ENCODE measurements at places on chromosomes 6 and 20. TPM values are rescaled to one million over a fixed set of nuclear protein-coding genes. Genes with fewer than 3 reads are reported as not detected.

DNA sequence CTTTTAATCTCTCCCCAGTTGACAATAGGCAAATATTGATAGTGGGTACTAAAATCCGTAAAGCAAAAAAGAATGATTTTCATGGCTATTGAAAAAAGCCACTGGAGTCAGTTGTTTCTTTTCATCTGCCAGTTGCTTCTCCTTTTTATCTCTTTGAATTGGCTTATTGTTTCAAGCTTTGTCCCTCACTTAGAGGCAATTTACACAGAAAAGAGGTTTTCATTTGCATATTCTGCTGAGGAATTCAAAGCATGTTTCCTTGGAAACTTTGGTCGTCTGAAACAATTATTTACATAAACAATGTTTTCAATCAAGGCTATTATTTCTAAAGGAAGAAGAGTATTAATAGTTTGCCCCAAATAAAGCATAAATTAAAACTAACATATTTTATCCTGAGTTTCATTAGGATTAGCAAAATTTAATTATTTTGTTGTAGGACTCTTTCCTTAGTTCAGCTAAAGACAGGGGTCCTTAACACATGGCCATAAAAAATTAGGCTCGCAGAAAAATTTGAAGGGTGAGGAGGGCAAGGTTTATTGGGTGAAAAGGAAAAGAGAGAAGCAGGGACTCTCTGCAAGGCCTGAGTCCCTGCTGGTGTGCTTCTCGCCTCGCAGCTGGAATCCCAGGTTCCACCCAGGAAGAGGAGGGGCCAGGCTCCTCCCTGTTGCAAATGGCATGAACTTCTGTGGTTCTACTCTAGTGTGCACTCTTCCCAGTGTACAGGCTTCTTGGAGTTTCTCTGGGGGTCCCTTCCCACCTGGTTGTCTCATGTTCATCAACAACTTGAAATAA, 138.8 kb upstream of the LAMA2 start:
- no peaks in the 10 kb centered on the region for H3K36me3 ChIP-seq
- no peak for DNase-seq
- no peak overlapping the region for H3K4me3 ChIP-seq
- peak overlapping the region; percentile 86 for H3K27ac ChIP-seq

DNA sequence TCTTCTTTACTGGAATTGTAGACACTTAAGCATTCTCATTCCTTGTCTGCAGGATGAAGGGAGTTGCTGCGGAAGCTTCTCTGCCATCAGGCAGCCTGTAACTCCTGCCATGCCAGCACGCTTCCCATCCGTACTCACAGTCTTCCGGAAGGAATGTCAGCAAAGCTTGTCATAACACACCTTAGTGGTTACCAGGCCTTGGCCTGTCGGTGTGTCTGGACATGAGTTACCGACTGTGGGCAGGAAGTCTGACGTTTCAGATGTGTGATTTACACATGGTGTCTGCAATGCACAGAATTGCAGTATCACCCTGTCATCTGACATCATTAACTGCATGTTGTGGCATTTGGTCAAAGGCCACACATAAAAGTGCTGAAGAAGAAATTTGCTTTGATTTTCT, 102.2 kb downstream of the SLC24A3 start:
- H3K36me3 ChIP-seq: no peaks in the 10 kb centered on the region
- H3K27me3 ChIP-seq: no peaks in the 10 kb centered on the region

Gene DEFB125
- not detected for total RNA-seq

DNA sequence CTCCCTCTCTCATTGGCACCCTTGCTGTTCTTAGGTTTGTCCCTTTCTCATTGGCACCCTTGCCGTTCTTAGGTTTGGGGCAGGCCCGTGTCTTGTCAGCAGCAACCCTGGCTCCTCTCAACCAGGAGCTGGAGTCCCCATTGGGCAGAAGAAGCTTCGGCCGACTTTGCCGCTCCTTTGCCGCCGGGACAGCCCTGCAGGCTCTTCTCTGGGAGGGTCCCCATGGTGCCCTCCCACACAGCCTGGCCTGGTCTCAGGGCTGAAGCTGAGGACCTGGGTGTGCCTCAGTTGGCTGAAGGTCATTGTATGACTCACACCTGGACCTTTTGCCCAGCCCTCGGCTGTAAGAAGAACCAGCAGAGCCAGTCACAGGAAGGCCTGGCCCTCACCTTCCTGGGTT, 59.6 kb downstream of the PPP1R14C start:
- H3K27me3 ChIP-seq: no peaks in the 10 kb centered on the region
- no peaks in the 10 kb centered on the region for H3K4me1 ChIP-seq
- no peak for DNase-seq

DNA sequence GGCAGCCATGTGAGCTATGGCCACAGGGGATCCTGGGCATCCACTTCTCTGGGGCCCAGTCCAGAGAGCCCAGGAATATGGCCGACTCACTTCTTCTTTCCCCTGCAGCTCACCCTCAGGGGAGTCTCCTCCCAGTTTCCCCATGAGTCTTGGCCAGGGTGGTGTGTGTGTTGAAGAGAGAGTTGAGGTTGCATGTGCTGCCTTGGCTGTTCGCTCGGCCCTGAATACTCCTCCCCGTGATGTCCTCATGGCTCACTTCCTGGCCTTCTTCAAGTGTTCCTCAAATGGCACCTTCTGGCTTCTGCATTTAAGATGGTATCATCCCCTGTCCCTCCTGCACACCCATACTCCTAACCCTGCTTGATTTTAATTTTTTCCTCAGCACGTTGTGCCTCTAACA, 3.2 kb upstream of the TREML1 start:
- no peak overlapping the region for H3K4me3 ChIP-seq
- H3K36me3 ChIP-seq: no peaks in the 10 kb centered on the region
- no peak for DNase-seq
- peaks cover 6% of the 10 kb centered on the region for H3K4me1 ChIP-seq
- H3K27ac ChIP-seq: no peak overlapping the region

- H3K27ac ChIP-seq: no peak overlapping the region
- no peaks in the 10 kb centered on the region for H3K36me3 ChIP-seq
- peaks cover 13% of the 10 kb centered on the region for H3K4me1 ChIP-seq
- no peaks in the 10 kb centered on the region for H3K27me3 ChIP-seq
- no peak for DNase-seq
- H3K4me3 ChIP-seq: no peak overlapping the region
Observed at GRCh38 chr6:156963712-156964700, 186.8 kb downstream of the ARID1B start.

- DNase-seq: no peak
- no peak overlapping the region for H3K27ac ChIP-seq
- H3K36me3 ChIP-seq: no peaks in the 10 kb centered on the region
- no peaks in the 10 kb centered on the region for H3K4me1 ChIP-seq
Observed at GRCh38 chr20:52536040-52536439, 344.5 kb upstream of the ZFP64 start.

GRCh38 chr20:58625585-58625984, 25.5 kb upstream of the STX16 start:
- H3K4me3 ChIP-seq: no peak overlapping the region
- no peaks in the 10 kb centered on the region for H3K36me3 ChIP-seq
- no peaks in the 10 kb centered on the region for H3K4me1 ChIP-seq

DNA sequence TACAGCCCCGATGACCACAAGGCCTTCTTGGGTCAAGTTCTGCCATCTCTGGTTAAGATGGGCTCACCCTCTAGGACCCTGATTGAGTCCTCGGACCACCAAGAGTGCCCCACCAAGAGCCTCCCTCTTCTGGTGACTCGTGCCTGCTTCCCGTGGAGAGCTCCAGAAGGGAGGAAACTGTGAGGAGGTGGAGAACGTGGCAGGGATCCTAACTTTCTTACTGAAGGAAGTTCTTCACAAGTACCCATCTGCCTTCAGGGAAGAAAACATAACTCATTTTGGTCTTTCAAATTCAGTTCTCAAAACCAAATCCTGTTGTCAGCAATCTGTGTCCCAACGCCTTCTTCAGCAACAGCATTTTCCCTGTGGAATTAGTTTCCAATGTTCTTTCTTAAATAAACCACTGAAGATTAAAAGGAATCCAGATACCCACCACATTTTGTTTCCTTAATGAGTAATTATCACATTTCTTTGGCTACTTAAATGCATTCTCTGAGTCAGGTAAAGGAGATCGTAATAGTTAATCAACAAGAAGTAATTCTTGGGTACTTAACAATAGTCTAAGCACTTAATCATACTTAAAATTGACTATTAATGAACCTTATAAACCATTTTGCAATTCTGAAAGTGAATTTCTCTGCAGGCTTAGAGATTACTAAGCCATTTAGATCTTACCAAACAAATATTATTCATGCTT, 185.8 kb upstream of the SGK1 start:
- H3K36me3 ChIP-seq: no peaks in the 10 kb centered on the region
- no peak overlapping the region for H3K27ac ChIP-seq
- H3K4me1 ChIP-seq: no peaks in the 10 kb centered on the region
- DNase-seq: no peak
- no peak overlapping the region for H3K4me3 ChIP-seq

GRCh38 chr6:95240514-95240913, 336.8 kb upstream of the MANEA start:
- no peaks in the 10 kb centered on the region for H3K4me1 ChIP-seq
- DNase-seq: no peak
- H3K36me3 ChIP-seq: no peaks in the 10 kb centered on the region
- H3K27me3 ChIP-seq: no peaks in the 10 kb centered on the region
- no peak overlapping the region for H3K4me3 ChIP-seq
- no peak overlapping the region for H3K27ac ChIP-seq

- no peak overlapping the region for H3K27ac ChIP-seq
- H3K4me1 ChIP-seq: peaks cover 4% of the 10 kb centered on the region
- DNase-seq: no peak
- no peak overlapping the region for H3K4me3 ChIP-seq
Observed at GRCh38 chr6:155274106-155274505, 10.3 kb downstream of the CLDN20 start.

DNA sequence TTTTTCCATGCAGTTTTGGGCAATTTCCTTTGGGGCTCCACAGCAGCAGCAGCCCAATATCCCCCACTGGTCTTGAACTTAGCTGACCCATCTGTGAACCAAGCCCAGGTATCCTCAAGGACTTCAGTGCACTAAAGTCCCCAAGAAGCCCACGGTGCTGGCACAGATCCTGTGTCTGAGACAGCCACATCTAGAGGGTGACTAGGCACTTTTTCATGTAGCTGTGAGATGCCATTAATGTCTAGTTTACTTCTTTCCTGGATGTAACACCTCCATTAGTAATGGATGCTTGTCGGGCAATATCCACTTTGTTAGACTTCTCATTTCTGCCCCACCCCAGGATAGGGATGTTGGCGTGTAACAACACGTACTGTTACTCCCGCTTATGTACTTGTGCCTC, 176.2 kb upstream of the PROKR2 start:
- H3K27ac ChIP-seq: no peak overlapping the region
- DNase-seq: no peak
- no peaks in the 10 kb centered on the region for H3K36me3 ChIP-seq
- no peak overlapping the region for H3K4me3 ChIP-seq

DNA sequence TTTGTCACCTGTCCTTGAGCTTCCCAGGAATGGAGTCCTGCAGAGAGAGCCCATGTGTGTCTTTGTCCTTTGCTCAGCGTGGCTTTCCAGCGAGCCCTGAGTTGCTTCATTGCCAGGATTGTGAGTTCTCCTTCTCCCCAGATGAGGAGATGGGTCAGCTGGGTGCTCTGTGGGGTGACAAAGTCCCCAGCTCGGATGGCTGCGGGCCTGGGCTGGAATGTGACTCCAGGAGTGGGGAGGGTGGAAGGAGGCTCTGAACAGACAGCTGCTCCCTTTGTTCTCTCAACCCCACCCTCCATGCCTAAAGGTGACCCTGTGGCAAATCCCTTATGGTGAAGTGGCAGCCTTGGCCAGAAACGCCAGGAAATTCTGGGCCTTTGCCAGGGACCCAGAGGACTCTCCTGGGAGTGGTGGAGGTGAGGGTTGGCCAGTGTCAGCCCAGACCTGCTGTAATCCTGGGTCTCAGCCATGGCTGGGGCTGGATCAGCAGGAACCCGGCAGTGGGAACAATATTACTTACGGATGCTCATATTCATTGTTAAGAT, 44.4 kb upstream of the CST5 start:
- H3K27me3 ChIP-seq: no peaks in the 10 kb centered on the region
- H3K27ac ChIP-seq: no peak overlapping the region
- H3K4me3 ChIP-seq: no peak overlapping the region
- H3K4me1 ChIP-seq: no peaks in the 10 kb centered on the region

DNA sequence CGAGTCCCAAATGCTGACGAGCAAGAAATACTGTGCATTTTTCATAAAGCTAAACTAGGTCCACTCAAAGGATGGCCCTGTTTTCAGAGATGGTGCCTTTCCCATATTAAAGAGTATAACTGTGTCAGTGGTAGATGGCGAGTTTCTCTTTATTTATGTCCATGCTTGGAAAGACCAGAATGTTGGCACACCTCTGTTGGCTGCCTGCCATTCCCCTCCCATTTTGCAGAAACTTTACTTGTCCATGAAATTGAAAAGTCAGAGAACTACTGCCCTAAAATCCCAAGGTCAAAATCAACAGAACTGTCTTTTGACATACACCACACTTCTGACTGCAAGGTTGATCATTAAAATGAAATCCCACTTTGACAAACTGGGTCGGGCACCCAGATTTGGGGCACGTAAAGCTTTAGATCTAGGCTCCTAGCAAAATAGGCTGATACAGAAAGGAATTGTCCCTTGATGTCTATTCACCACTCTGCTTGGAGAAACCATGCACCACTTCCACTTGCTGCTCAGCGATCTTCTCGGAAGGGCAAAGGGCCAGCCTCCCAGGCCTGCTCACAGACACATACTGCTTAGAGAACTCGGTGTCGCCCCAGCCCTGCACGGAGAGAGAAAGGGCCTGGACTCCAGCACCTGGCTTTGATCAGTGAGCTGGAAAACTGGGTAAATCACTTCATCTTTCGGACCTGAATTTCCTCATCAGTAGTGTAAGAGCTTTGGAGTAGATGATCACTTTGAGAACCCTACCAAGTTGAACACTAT, 130.0 kb downstream of the AGPAT4 start:
- no peak overlapping the region for H3K27ac ChIP-seq
- H3K27me3 ChIP-seq: no peaks in the 10 kb centered on the region
- DNase-seq: no peak

Gene PTCHD4
- 0.33 TPM for total RNA-seq

- no peaks in the 10 kb centered on the region for H3K36me3 ChIP-seq
- H3K27ac ChIP-seq: no peak overlapping the region
- no peaks in the 10 kb centered on the region for H3K4me1 ChIP-seq
- no peak for DNase-seq
- H3K4me3 ChIP-seq: no peak overlapping the region
Observed at GRCh38 chr6:113842165-113842564, 15.0 kb upstream of the MARCKS start.

- no peak overlapping the region for H3K27ac ChIP-seq
- H3K4me1 ChIP-seq: 0 out of 2 replicates have a peak, but pooled peaks cover 3% of the 10 kb centered on the region
- DNase-seq: no peak
Observed at GRCh38 chr6:93746892-93747291, 327.5 kb upstream of the EPHA7 start.

DNA sequence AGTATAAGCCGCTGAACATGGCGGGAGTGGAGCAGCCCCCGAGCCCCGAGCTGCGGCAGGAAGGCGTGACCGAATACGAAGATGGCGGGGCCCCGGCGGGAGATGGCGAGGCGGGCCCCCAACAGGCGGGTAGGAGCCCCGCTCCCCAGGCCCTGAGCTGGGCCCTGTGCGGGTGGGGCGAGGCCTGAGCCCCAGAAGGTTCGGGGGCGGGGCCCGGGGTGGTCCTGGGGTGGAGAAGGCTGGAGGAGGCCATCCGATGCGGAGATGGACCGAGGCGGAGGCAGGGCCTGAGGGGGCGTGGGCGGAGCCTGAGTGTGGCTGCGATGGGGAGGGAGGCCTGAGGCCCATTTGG, 7.1 kb downstream of the L3MBTL1 start:
- no peaks in the 10 kb centered on the region for H3K27me3 ChIP-seq
- H3K27ac ChIP-seq: 0 out of 2 replicates have a peak overlapping the region, but pooled peaks have one; percentile 46
- peaks cover 2% of the 10 kb centered on the region for H3K36me3 ChIP-seq

Gene NR2E1
- not detected for total RNA-seq

GRCh38 chr20:55057779-55058415, 582.5 kb downstream of the DOK5 start:
- H3K36me3 ChIP-seq: no peaks in the 10 kb centered on the region
- DNase-seq: no peak
- no peak overlapping the region for H3K27ac ChIP-seq
- no peak overlapping the region for H3K4me3 ChIP-seq

Data from H1 (cell line).